ENCODE measurements at places on chromosomes 1 and 21.

GRCh38 chr21:45478115-45478801, 64.0 kb downstream of the SLC19A1 start:
- peak; percentile 64 for DNase-seq

DNA sequence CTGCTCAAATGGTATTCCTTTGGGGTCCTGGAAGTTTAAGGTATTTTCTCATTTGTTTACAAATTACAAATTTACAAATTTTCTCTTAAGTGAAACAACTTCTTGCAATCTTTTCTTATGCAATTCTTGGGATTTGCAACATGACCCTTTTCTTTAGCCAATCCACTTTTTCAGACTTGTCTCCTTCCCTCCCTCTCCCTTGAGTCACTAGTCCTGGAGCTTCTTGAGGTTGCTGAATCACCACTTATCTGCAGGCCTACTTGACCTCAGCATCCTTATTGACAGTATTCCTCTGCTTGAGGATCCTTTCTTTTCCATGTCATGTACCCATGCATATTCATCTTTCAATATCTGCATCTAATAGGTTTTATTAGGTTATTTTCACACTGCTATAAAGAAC, 302.8 kb upstream of the ADAMTS5 start:
- no peak for DNase-seq

DNA sequence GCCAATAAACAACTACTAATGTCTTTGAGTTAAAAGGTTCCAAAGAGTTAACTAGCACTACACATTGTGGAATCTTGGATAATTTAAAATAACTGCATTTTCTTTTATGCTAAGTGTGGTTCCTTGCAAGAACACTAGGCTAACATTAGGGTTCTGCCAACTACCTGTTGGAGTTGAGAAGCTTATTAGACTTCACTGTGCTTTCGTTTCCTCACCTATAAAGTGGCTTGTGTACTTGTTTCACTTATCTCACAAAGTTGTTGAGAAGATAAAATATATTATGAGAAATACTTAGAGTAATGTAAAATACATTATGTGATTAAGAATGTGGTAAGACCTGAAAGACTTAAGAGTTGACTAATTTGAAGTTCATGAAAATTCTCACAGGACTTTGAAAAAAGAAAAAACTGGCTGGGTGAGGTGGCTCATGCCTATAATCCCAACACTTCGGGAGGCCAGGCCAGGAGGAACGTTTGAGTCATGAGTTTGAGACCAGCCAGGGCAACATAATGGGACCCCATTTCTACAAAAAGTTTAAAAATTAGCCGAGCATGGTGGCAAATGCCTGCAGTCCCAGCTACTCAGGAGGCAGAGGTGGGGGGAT, 5.6 kb upstream of the RRAGC start:
- DNase-seq: no peak

- DNase-seq: no peak
These were observed 1.5 kb downstream of the RPS6KA1 start for GRCh38 chr1:26530895-26531598.

DNA sequence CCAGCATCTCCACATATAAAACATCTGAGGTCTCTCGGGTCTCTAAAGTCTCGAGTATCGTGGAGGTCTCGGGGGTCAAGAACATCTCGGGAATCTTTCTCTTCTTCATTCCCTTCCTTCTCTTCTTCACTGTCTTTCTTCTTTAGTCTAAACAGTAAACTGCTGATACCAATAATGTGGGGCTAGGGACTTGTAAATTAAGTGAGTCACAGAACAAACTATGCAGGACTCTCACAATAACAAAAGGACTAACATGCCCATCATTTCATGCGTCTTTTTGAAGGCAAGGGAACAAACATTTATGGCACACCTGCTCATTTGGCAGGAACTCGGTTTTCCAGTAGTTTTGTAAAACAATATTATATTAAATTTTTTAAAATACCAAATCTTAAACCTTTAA, 32.4 kb downstream of the PRPF38A start:
- no peak for DNase-seq

DNA sequence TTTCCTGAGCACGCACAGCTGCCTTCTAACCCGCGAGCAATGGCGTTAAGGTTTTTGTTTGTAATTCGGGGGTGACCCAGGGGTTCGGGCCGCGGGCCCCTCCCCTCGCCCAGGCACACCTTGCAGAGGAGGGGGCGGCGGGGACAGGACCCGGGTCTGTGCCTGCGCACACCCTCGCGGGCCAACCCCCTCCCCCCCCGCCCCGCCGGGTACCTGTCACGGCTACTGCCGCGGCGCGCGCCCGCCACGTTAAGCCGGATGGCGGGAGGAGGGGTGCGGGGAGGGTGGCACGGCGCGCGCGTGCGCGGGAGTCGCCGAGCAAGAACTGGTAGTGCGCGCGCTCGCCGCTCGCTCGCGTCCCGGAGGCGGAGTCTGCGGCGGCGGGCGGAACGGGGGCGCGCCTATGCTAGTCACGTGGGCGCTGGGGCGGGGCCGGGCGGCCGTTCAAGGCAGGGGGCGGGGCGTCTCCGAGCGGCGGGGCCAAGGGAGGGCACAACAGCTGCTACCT, at the start of gene TPTE:
TPTE (plus strand) TSS at position 493 of the 508 bp plus-strand sequence. CDS start 17,141 bp downstream, outside the sequence.
- no peak for DNase-seq

All from hindlimb muscle (tissue), 1 donor.